ENCODE measurements at places on chromosomes 3 and 15.

GRCh38 chr3:127124120-127124519, 68.8 kb upstream of the PRR23E start:
- no peak for DNase-seq

DNA sequence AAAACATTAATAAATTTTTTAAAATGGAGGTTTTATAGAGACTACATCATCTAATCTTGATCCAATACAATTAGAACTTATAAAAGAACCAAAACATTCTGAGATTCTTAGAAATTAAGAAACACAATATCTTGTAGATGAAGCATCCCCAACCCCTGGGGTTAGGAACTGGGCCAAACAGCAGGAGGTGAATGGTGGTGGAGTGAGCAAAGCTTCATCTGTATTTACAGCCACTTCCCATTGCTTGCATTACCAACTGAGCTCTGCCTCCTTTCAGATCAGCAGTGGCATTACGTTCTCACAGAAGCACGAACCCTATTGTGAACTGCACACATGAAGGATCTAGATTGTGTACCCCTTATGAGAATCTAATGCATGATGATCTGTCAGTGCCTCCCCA, 36.3 kb downstream of the KNL1 start:
- DNase-seq: no peak

GRCh38 chr3:143977341-143978262, 6.0 kb downstream of the DIPK2A start:
- no peak for DNase-seq

GRCh38 chr3:172321035-172321434, 127.2 kb downstream of the GHSR start:
- DNase-seq: no peak

- no peak for DNase-seq
Observed at GRCh38 chr3:155663467-155664212, 81.2 kb downstream of the PLCH1 start.

GRCh38 chr15:66797921-66798320, 95.9 kb downstream of the SMAD6 start:
- DNase-seq: no peak

GRCh38 chr15:89899295-89899945, 5.6 kb upstream of the AP3S2 start:
- DNase-seq: no peak

- no peak for DNase-seq
Observed at GRCh38 chr3:160831401-160831800, 75.4 kb downstream of the PPM1L start.

- no peak for DNase-seq
Observed at GRCh38 chr3:24937228-24937627, 442.6 kb upstream of the THRB start.

GRCh38 chr3:148315756-148316155, 381.9 kb upstream of the AGTR1 start:
- DNase-seq: no peak

DNA sequence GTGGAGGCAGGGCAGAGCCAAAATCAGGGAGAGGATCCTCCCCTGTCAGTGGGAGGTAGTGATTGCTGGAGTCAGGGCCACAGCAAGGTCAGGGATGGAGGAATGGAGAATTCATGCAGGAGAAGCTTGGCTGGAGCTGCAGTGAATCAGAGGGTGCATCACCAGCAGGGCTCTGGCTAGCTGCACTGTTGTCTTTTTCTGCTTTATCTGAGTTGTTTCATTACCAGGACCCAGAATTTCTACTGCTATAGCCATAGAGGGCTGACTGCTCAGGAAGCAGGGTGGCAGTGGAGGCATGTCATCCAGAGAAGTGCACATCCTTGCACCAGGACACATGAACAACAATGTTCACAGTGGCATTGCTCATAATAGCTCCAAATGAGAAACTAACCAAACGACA, 113.5 kb upstream of the GALNT15 start:
- no peak for DNase-seq

- no peak for DNase-seq
Observed at GRCh38 chr3:36923981-36924743, 20.7 kb downstream of the TRANK1 start.

DNA sequence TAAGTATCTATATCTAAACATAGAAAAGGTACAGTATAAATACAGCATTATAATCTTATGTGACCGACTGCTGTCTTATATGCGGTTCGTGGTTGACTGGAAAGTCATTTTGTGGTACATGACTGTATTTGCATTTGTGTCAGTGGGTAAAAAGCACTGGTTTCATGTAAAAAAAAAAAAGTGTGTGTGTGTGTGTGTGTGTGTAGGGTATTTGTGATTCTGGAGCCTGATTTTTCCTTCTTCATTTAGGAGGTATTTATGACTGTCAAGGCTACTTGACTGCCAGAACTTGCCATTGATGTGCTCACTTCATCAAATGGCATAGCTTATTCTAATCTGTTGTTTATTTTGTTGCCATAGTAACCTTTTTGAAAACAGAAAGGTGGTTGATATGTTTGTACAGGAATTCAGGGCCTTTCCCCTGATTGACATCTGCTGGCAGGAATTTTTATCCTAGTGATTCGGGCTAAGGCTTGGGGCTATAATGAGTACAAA, 63.2 kb downstream of the AKAP13 start:
- peak; percentile 39 for DNase-seq
